ENCODE measurements at places on chromosomes 2 and 18.

DNA sequence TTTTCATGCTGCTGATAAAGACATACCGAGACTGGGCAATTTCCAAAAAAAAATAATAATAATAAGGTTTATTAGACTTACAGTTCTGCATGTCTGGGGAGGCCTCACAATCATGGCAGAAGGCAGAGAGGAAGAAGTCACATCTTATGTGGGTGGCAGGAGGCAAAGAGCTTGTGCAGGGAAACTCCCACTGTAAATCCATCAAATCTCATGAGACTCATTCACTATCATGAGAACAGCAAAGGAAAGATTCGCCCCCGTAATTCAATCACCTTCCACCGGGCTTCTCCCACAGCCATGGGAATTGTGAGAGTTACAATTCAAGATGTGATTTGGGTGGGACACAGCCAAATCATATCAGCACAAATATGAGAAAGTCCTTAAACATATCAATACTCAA is 1314.8 kb downstream of the DPP10 start:
- no peak for DNase-seq

GRCh38 chr2:223562078-223562477 is 40.1 kb downstream of the SCG2 start:
- no peak for DNase-seq

DNA sequence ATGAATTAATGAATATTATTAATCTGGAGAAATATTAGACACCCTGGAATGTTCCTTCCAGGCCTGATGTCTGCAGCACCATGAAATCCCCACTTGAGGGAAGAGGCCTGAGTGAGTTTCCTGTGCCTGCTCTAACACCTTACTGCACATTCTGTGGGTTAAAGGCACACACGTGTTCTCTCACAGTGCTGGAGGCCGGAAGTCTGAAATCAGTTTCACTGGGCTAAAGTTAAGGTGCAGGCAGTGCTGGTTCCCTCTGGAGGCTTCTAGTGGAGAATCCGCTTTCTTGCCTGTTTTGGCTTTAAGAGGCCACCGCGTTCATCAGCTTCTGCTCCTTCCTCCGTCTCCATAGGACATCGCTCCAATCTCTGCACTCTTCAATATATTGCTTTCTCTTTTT is 48.7 kb downstream of the ACKR3 start:
- no peak for DNase-seq

- DNase-seq: no peak
These were observed at the start of gene LBX2 for GRCh38 chr2:74499267-74499939. Gene LBX2, minus strand, starts transcription at chr2:74499603. Its CDS starts 66 bp downstream, at chr2:74499537.

- no peak for DNase-seq
These were observed 6.5 kb downstream of the NFATC1 start for GRCh38 chr18:79402209-79402576.

- DNase-seq: no peak
These were observed 46.9 kb upstream of the ARHGAP28 start for GRCh38 chr18:6682437-6683111.

GRCh38 chr18:46856973-46857372 is 60.3 kb downstream of the PIAS2 start:
- no peak for DNase-seq

GRCh38 chr2:235300368-235301201 is 193.3 kb upstream of the AGAP1 start:
- DNase-seq: no peak

DNA sequence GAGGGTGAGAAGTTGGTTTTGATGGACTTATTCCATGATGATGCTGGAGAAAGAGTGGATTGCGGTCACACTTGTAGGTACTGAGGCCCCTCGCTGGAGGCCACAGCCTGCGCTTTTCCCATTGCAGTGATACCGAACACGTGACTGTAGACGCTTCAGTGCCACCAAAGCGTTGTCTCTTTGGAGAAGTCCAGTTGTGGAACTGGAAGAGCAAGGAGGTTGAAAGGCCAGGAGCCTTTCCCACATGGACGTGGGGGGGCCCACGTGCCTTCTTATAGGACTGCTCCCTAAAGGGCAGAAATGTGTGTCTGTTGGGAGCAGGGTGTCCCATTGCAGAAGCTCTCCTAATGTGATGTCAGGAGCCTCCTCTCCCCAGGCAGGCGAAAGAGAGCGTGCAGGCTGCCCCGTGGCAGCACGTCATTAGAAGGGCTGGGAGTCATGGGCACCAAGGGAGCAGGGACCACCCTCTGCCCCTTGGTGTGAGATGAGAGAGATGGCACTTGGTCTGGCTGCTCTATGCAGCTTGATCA is 31.5 kb downstream of the LPIN1 start:
- no peak for DNase-seq

GRCh38 chr2:37641582-37642171 is 29.8 kb downstream of the CDC42EP3 start:
- DNase-seq: no peak

GRCh38 chr2:64832936-64833335 is 156.3 kb upstream of the SLC1A4 start:
- no peak for DNase-seq

DNA sequence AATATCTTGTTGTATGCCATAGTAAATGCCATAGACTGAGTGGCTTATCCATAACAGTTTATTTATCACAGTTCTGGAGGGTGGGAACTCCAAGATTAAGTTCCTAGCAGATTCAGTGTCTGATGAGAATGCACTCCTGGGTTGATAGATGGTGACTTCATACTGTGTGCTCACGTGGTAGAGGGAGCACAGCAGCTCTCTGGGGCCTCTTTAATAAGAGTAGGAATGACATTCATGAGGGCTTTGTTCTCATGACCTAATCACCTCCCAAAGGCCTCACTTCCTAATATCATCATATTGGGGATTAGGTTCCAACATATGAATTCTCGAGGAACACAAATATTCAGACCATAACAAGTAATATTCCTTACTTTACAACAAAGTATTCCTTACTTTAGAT is 98.1 kb upstream of the SH3BP4 start:
- DNase-seq: no peak

DNA sequence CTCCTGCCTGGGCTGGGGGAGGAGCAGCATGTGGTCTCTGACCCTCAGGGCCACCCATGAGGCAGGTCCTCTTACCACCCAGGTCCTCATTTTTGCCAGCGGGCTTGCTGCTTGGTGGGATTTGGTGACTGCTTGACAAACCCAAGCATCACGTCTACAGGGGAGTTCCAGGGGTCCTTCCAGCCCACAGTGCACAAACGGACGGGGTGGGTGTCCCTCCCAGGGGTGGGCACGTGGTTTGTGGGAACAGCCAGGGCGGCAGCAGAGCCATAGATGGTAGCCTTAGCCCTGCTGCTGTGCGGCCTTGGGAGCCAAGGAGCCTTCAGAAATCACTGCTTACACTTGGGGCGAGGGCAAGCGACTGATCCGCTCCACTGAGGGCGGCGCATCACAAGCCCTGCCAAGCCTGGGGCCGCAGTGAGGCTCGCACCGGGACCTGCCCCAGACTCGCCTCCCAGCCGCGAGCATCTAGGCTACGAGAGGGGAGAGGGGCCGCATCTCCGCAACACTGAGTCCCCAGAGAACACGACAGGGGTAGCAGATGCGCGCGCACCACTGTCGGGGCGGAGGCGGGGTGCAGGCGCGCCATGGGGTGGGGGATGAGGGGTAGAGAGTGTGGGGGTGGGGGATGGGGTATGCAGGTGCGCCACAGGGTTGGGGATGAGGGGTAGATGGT is 36.9 kb downstream of the SNED1 start:
- no peak for DNase-seq

DNA sequence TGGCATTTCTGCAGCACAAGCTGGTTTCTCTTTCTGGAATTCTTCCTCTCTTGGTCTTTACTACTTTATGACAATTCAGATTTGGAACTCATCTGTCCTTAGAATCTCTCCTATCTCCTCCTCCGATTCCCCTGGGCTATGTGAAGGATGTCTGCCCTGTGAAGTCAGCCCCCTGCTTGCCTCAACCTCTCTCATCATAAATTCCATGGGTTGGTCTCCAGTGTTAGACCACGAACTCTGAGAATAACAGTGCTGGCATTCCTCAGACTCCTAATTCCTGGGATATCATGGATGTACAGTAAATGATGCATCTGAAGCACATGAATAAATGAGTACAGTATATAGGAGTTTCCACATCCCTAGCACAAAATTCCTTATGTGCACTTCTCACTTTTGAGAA is 21.0 kb upstream of the CYRIA start:
- DNase-seq: no peak

- no peak for DNase-seq
These were observed 24.0 kb upstream of the CREB1 start for GRCh38 chr2:207505728-207506127.

DNA sequence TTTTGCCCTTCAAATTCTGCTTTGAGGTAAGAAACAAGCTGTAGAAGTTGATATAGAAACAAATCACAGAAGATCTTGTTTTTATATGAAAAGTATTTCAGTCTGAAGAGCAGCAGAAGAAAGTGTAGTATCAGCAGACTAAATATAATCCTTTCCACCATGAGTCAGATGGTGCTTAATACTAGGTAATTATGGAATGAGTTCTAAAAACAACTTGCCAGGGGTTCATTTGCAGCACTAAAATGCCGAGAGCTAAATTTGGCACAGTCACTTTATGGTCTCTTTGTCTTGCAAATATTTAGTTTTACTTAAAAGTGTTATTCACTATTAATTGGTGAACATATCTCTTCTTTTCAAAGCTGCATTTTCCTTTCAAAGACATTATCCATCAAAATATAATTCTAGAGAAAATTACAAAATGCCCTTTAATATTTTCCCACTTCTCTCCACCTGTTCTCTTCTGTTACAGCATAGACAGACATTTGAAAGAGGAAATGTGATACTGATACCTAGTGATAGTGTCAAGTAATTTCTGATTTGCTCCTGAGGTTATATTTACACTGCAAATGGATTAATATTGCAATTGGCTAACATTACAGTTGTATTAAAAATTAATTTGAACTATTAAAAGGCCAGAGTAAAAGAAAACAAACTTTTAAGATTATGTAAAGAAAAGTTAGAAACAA is 5.3 kb downstream of the MYL1 start:
- no peak for DNase-seq

DNA sequence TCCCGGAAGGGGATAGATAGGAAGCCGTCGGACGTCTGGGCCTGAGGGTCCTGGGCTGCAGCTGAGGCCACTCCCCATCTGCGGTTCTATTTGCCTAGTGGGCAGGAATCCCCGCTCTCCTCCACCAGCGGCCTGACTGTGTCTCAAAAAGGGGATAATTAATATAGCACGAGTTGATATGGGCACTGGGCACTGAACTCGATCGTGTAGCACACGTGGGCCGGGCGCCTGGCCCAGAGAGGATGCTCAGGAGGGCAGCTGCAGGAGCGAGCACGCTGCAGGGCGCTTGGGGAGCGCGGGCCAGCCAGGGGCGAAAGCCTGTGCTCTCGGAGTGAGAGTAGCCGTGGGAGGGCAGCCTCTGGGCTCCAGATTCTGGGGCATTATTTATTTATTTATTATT is 8.8 kb upstream of the GBX2 start:
- DNase-seq: no peak

GRCh38 chr2:69911985-69912563 is 2.8 kb upstream of the MXD1 start:
- DNase-seq: no peak

GRCh38 chr18:59942601-59943000 is 42.8 kb downstream of the PMAIP1 start:
- no peak for DNase-seq

DNA sequence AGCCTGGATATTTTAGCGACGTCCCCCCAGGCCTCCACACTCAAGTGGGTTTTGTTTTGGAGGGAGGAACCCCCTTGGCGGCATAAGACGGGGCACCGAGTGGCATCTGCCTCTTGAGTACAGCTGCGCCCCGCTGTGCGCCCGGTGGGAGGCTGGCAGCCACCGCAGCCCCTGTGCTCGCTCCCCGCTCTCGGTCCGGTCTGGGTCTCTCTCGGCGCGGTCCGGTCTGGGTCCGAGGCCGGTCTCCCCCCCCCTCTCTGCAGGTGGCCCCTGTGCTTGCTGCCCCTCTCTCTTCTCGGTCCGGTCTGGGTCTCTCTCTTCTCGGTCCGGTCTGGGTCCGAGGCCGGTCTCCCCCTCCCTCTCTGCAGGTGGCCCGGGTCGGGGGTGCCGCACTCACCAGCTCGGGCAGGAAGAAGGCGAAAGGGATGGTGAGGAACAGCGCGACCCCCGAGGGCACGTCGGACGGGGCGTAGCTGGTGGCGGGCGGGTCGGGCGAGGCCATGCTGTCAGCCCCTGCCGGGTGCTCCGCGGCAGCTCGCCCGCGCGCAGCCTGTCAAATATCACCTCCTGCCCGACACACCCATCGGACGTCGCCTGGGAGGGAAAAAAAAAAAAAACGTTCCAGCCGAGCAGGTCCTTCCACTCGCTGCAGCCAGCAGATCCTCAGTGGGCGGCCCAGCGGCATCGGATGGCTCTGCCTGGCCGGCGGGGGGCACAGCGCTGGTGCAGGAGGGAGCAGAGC is at the start of gene MALL:
Gene MALL (minus strand): TSS at position 532 of the 742 bp plus-strand sequence. CDS start 30 bp downstream, at position 502.
- peak; percentile 74 for DNase-seq

DNA sequence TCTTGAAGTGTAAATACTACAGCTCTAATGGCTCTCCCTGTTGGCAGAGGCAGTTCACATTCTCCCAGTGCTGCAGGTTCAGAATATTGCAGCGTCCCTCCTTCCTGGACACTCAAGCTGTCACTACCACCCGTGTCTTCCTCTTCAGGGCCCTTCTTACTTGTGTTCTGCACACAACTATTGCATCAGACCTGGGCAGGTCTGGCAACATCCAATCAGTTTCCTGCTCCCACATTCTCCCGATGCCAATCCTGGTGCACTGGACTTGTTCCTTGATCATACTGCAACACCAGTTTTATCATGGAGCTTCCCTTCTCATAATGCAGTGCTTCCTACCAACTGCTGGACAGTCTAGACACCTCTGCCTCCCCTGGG is 161.5 kb downstream of the CAPN13 start:
- DNase-seq: no peak

All from transverse colon (tissue), 4 donors.